Uterus (tissue), 4 donors: ENCODE measurements at places on chromosomes 11 and 22.

- DNase-seq, result no peak
Measured at GRCh38 chr11:47587039-47587716, 700 bp downstream of the FAM180B start.

DNA sequence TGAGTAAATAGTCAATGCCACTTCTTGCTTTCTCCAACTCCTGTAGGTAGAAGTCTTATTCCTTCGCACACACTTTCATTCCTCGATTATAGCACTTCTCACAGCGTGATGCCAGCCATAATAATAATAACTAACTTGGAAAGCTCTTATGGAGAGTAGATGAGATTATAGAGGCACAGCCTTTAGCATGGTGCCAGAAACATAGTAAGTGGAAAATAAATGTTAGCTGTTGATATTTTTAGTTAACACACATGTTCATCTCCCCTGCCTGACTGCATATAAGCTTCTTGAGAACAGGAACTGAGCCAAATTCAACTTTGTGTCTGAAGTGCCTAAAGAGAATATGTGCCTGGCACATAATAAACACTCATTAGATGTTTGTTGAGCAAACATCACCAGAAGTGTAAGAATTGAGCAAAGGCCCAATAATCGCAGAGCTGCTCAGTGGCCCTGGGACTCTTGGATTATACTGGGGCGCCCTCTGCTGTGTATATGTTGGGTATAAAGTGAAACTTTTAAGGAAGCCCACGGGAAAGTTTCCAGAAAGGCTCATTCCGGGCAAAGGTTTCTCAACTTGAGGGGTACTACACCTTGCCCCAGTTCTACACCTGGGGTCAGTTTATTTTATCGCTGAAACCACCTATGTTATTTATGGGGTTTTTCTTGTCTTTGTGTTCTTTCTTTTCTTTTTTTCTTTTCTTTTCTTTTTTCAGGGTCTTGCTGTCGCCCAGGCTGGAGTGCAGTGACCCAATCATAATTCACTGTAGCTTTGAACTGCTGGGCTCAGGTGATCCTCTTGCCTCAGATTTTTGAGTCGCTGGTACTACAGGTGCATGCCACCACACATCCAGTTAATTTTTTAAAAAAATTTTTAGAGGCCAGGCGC lies 22.3 kb downstream of the SLN start:
- DNase-seq, result peak; percentile 66

- no peak for DNase-seq
Measured at GRCh38 chr11:34185926-34186841, 80.8 kb downstream of the NAT10 start.

GRCh38 chr11:1126491-1126926 lies 31.2 kb upstream of the MUC5AC start:
- no peak for DNase-seq

DNA sequence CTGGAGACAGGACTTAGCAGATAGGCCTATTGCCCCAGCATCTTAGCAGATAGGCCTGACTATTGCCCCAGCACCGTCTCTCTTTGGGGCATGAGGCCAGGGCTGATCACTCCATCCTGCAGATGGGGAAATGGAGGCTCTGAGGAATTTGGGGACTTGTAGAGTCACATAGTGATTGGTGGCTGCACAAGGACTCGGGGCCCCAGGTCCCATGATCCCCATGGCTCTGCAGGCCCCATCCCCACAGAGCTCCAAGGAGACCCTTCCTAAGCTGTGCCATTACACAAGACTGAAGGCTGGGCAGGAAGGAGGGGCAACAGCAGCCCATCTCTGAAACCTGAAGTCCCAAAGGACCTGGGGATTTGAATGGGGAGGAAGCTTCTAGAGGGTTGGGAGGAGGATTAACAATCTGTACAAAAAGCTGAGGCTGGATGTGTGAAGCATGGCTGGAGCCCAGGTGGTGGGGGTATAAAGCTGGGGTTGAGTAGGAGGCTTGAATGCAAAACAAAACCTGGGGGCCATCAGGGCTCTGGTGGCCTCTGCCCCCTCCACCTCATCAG lies 1.6 kb downstream of the ARAP1 start:
- no peak for DNase-seq

- no peak for DNase-seq
Measured at GRCh38 chr22:36010090-36010489, 18.5 kb downstream of the RBFOX2 start.

DNA sequence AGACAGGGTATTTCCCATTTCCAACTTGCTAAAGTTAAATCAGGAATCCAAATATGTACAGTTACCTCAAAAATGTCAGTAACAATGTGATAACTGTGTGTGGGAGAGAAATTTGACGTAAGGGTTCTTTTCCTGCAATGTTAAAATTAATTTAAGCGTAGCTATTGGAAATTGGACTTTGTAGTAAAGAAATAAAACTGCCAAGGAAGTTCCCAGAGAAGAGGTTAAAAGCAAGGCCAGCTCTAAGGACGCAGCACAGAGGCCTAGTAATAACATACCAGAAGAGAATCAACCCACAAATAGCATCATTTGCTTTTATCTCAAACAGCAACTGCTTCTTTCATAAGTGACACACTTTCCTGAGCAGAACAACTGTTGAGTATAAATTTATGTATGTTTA lies 36.8 kb upstream of the GRIA4 start:
- DNase-seq, result no peak

DNA sequence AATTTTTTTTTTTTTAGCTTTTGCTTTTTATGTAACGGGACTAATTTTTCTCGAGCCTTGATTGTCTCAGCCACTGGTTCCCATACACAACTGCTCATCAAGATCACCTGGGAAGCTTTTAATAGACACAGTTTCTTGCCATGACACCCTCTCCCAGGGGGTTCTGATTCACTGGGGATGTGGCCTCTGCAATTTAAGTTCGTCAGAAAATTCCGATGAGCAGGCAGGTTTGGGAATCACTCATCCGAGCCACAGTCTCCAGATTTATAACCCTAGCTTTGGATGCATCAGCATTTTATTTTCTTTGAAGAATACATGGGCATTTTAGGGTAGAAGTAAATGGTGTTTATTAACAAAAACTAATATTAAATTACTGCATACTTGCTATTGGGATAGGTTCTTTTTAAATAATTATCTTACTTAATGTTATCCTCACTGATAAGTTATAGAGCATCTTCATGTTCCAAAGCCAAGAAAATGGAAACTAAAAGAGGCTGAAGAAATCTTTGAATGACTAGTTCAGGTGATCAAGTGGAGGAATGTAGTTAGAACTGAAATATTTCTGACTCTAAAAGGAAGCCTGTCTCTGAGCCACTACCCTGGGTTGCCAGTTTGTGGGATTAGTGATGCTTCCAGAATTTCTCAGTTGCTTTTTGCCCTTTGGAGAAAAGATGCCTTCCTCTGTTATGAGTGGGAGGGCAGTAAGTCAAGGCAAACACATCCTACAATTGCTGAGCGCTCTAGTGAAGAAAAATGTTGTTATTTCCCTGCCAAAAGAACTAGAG lies 319.0 kb downstream of the DDX10 start:
- no peak for DNase-seq

GRCh38 chr22:23204125-23204488 lies 23.8 kb downstream of the BCR start:
- DNase-seq, result no peak

- no peak for DNase-seq
Measured at GRCh38 chr11:108472681-108473080, 5.4 kb upstream of the C11orf65 start.

GRCh38 chr11:108803776-108804175 lies 138.9 kb downstream of the DDX10 start:
- DNase-seq, result no peak

DNA sequence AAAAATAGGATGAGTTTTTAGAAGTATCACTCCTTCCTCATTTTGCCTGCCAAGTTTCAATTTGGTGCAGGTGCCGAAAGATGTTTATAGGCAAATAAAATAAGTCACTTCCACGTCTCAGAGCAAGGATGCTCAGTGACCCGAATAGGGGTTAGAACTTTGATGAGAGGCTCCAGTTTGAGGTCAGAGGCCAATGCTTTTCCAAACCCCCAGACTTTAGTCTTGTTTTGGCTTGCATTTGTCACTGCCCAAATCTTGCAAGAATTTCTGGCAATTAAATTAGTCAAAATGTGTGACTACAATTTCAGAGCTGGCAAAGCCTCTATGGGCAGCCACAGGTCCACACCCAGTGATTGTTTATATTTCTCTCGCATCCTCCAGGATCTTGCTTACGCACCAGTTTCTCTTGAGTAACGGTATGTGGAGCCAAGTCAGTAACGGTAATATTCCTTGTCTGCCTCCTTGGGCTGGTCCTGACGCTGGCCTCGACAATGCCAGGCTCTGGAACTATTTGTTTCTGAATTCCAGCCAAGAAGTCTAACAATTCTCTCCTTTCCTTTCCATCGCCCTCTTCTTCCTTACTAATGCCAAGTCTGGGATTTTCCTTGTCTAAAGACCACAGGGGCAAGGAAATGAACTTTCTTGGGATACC lies 9.9 kb upstream of the NUP160 start:
- DNase-seq, result peak; percentile 30

GRCh38 chr22:50299785-50300619 lies 7.4 kb downstream of the PLXNB2 start:
- no peak for DNase-seq

DNA sequence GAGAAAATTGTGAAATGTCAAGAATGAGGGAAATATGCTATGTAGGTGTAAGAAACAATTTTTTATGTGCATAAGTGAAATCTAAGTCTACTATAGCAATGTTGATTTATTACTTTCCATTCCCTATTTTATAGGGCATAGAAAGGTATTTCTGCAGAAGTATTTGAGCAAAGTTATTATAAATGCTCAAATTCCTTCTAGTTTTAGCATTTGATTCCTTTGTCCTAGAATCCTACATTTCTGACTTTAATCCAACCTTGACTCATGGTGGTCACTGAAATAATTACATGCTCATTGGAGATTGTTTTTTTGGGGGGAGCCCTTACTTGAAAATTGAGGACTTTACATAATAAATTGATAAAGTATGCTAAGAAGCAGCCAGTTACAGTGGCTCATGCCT lies 716.6 kb upstream of the LUZP2 start:
- DNase-seq, result no peak

DNA sequence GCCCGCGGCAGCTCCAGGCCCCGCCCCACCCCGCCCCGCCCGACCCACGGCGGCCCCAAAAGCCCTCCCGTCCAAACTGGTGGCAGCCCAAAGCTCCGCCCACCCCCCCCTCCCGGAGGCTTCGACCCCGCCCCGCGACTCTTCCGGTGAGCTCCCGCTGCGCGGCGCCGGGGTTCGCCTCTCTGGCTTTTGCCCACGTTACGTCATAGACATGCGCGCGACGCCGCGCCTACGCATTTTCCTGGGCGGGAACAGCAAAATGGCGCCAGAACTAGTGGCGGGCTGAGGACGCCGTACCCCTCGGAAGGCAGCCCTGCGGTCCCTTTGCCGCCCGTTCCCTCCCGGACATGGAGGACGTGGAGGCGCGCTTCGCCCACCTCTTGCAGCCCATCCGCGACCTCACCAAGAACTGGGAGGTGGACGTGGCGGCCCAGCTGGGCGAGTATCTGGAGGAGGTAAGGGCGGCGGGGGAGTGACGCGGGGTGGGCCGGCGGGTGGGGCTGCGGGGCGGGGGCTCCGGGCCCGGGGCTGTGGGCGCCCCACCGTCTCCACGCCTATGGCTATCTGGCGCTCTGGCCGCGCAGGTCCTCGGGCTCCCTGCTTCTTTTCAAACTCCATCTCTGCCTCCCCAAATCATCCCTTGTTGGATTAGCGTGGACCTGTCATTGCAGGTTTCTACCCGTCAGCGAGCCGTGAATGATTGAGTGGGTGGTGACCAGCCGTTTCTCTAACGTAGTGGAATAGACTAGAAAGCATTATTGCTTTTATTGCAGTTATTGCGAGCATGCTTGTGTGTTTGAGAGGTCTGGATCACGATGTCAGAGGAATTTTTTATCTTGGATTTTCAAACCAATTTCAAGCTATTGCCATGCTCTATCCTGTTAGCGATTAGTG lies at the start of gene NCAPH2:
TSS of gene NCAPH2 (plus strand) at position 234 of the 894 bp plus-strand sequence. CDS start at position 348, 114 bp downstream.
- DNase-seq, result peak; percentile 98

DNA sequence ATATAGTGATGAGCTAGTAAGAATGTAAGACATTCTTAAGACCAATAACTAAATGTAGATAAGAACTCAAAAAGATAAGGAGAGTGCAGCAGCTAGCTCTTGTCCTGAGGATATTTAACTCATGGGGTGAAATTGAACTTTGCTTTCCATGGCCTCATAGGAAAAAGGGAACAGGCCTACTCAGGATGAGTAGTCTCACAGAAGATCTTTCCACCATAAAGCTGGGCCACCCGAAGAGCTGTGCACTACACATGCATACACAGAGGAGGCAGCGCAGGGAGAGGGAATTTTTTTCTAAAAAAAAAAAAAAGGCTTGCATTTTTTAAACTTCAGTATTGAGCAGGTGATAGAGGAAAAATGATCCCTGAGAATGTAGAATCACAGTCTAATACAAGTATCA lies 59.9 kb upstream of the CFAP300 start:
- DNase-seq, result no peak

DNA sequence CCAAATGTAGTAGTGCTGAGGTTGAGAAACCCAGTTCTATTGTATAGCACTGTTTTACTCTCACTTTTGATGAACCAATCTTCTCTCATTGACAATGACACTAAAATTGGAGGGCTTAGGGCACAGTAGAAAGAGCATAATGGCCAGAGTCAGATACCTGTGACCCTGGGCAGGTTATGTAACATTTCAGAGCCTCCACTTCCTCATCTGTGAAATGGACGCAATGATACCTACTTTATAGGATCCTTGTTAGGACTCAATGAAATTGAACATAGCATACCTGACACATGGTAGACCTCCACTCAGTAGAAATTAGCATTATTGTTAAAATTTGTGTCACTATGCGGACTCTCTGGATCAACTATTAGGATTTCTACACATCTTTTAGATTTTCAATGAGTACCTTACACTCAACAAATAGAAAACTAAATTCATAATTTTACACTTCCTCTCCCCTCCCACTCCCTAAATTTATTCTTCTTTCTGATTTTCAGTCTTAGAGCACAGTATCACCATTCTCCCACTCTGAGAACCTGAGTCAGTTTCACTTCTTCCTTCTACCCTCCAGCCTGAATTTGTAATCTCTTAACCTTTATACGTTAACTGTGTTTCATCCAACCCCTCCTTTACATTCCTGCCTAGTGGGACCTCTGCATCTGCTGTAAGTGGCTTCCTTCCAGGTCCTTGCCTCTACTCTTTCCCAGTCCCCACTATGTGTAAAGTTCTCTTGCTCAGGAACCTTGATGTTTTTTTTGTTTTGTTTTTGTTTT lies 78.3 kb downstream of the MICAL2 start:
- DNase-seq, result no peak

GRCh38 chr11:76856106-76856505 lies 4.6 kb upstream of the ACER3 start:
- no peak for DNase-seq

- DNase-seq, result no peak
Measured at GRCh38 chr11:45215098-45215865, 68.8 kb downstream of the PRDM11 start.

DNA sequence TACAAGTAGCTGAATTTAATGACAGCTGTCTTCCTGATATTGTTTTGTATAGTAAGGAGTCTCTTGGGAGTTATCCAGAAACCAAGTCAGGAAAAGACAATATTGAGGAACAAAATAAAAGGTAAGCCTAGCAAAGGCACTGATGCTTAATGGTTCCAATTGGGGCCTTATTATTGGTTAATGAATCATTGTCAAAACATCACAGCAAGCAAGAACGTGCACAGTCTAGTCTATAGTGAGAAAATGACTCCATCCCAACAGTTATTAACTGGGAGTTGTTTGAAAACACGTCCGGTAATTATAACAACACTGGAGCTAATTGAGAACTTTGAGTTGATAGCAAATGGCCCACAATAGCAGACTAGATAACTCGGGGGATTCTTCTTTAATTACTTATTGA lies 17.7 kb downstream of the BSX start:
- no peak for DNase-seq

GRCh38 chr11:69491071-69492031 lies 9.9 kb downstream of the LINC01488 start:
- no peak for DNase-seq

- no peak for DNase-seq
Measured at GRCh38 chr11:17343907-17344306, 7.7 kb upstream of the NCR3LG1 start.
